Activated CD8-positive, alpha-beta memory T cell treated with anti-CD3 and anti-CD28 coated beads for 1 hour (primary cell): ENCODE measurements at places on chromosomes 6 and 20.

DNA sequence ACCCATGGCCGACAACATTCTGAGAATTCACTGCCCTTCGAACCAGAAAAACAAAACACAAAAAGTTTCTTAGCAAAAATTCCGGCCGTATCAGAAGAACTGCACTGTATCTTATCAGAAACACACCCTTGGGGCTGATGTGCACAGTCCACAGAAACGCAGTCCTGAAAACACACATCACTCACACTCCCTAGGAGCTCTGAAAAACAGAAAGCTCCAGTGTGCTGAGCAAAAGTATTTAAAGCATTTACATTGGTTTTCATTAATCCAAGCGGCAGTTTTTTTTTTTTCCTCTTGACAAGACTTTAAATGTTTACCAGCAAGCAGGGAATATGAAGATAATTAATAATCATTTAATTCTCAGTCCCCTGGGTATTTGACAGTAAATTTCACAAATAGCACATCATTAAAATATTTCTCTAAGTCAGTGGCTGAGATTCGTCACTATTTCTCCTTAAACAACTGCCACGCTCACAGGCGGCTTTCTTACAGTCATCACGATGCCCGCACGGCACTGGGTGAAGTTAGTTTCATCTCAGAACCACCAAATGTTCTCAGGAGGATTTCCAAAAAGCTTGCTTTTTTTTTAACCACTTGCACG lies 13.3 kb downstream of the NFATC2 start:
- DNase-seq: no peak

- DNase-seq: peak; percentile 41
Measured at GRCh38 chr20:17536944-17537444, 5.8 kb upstream of the BFSP1 start.

DNA sequence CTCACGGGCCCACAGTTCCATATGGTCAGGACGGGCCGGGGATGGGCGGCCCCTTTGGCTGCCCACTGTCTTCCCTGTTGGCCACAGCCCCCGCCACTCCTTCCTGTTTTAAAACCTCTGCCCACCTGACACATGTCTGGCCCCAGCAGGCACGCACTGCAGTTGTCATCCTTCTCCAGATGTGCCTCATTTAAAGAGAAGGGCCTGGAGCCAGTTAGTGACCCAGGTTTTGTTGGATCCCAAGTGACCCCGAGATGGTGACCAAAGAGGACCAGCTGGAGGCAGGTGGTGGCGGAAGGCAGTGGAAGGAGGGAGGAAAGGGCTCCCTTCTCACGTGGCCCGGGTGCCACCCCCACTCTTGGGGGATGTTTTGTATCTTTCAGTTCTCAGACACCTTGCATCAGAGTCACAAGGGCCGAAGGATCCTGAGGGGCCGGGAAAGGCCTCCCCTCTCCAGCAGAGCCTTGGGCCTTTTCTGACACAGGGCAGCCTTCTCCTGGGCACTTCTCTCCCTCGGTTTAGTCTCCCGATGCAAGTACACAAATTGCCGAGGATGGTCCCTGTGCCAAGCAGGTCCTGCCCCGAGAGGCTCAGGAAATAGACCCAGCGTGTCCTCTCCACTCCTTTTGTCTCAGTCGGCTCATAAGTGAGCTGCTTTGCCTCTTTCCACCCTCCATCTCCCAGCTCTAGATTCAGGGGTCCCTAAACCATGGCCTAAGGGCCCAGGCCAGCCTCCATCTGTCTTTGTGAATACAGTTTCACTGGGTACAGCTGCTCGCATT lies 117.6 kb downstream of the SULF2 start:
- no peak for DNase-seq

DNA sequence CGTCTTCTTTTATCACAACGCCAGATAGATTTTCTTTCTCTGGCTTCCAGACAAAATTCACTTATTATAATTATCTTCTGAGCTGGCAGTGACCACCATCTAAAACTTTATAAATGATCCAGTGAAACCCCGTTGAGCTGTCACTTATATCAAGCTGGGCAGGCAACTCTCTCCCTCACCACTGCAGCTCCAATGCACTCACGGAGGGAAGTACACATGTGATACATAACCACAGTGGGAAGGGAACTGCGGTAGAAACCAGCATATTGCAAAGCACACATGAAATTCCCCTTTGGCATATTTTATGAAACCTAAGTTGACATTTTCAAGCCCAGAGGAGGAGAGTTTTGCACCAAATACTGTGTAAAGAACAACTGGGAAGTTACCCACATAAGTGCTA lies 536.9 kb downstream of the HACE1 start:
- no peak for DNase-seq

GRCh38 chr6:33726696-33727095 lies 15.2 kb upstream of the UQCC2 start:
- no peak for DNase-seq

DNA sequence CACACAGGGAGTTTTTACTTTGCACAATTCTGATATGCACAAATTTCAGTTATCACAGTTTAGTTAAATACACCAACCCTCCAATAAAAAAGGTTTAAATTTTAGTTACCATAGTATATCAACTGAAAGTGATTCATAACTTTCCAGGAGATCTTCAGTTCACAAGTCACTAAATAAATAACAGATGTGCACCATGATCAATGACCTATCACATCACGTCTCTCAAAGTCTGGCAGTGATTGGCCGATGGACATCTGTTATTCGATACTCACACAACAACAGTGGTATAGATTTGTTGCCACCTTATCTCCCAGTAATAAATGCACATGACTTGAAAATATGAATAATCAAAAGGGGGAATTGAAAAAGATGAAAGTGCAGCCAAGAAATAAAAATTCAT lies 66.8 kb upstream of the PTCHD4 start:
- DNase-seq: no peak

GRCh38 chr6:56534680-56535419 lies 107.8 kb downstream of the DST start:
- no peak for DNase-seq

DNA sequence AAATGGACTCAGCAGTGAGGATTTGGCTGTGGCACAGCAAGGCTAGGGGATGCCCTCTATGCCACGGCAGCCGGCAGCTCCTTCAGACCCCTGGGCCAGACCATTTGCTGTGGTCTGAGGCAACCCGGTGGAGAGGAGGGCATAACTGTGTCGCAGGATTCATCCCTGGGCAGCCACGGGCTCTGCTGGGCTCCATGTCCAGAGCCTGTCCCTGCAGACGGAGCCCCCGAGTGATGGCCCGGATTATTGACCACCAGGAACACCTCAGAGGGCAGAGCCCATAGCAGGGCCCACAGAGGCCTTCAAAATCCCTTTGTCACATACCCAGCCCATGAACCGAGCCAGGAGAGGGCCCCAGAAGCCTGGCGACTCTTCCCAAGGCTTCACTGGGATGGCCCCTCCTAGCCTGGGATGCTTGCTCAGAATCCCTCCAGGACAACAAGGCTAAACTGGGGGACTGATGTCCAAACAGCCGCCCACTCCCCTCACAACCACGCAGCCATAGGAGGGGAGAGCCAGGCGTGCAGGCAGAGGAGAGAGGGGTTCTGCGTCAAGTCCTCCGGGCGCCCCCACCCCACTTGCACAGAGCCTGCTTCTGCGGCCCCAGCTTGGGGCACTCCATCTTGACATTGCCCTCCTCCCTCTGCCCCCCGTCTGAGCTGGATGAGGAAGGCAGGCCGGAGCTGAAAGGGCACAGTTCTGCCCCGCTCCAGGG lies 68.2 kb upstream of the AFDN start:
- no peak for DNase-seq

DNA sequence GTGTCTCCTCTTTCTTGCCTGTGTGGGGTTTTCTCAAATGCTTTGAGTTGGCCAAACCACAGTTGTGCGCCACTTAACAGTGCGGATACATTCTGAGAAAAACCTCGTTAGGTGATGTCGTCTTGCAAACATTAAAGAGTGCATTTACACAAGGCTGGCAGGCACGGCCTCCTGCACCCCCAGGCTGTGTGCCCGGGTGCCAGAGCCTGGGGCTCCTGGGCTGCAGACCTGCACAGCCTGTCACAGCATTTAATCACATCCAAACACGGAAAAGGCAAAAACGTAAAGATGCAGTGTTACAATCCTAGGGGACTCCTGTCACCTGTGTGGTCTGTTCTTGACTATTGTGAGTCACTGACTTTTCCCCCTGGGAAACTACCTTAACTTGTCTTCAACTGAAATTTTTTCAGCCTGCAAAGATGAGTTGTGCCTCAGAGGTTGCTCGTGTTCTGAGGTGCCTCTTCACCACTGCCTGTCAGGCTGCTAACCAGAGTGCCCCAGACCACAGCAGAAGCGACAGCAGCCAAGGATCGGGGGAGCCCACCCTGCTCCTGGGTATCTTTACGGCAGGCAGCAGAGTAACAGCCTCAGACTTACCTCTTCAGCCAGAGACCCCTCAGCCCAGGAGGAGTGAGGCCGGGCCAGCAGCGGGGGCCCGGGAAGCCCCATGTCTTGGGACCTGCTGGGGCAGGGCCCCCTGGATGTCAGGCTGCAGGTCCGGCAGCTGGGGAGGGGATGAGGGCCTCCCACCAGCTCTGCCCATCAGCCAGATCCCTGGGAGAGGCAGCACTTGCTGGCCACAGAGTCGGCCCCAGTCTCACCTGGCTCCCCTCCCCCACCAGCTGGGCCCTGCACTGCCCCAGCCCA lies 683 bp upstream of the C20orf204 start:
- DNase-seq: no peak

DNA sequence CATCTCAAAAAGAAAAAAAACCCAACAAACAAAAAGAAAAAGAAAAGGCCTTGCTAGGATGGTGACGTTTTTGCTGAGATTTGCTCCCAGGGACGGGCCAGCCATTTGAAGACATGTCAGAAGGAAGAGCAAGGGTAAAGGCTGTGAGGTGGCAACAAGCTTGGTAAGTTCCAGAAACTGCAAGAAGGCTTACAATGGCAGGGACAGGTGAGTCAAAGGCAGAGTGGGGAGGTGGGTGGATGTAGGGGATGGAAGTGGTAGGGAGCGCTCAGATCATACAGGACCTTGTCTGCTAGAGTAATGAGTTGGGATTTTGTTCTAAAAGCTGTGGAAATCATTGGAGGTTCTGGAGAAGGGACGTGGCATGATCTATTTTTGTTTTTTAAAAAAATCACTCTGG lies 4.3 kb downstream of the KIF3B start:
- DNase-seq: no peak

- no peak for DNase-seq
Measured at GRCh38 chr6:133948472-133948871, 4.6 kb upstream of the TBPL1 start.

DNA sequence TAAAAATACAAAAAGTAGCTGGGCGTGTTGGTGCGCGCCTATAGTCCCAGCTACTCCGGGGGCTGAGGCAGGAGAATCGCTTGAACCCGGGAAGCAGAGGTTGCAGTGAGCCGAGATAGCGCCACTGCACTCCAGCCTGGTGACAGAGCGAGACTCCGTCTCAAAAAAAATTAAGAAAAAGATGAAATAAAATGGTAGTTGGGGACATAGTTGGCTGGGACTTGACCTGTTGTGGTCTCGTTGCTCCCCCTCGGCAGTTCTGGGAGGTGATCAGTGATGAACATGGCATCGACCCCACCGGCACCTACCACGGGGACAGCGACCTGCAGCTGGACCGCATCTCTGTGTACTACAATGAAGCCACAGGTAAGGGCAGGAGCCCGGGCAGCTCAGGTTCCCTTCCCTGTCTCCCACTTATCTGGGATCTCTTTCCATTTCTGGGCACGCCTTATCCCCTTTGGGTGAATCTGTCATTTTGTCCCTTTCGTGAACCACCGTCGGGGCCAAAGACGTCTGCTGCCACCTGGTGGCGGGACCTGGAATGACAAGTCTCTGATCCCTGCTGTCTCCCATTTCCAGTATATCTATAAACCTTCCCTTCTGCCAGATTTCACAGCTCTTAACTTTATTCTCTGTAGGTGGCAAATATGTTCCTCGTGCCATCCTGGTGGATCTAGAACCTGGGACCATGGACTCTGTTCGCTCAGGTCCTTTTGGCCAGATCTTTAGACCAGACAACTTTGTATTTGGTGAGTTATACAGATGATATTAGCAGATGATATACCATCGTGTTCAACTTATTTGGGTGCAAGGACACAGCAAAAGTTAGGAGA lies 2.3 kb downstream of the TUBB start:
- DNase-seq: peak; percentile 76

- DNase-seq: no peak
Measured at GRCh38 chr6:73505142-73505541, 15.7 kb downstream of the EEF1A1 start.

DNA sequence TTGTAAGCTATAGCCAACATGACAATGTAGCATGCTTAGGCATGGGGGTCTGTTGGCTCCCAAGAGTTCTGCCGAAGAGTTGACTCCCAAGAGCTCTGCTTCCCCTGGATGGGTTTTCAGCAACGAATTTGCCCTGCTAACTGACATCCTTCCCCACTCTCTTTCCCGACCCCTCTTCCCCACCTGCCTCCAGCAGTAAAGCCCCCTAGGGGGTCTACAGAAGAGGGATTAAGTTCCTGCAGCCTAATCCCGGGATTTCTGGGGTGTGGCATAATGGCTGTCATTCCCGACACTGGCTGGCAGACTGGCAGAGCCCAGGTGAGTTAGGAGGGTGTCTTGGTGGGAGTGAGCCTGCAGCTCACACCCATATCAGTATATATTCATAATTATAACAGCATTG lies 121.0 kb upstream of the ZNF184 start:
- no peak for DNase-seq

DNA sequence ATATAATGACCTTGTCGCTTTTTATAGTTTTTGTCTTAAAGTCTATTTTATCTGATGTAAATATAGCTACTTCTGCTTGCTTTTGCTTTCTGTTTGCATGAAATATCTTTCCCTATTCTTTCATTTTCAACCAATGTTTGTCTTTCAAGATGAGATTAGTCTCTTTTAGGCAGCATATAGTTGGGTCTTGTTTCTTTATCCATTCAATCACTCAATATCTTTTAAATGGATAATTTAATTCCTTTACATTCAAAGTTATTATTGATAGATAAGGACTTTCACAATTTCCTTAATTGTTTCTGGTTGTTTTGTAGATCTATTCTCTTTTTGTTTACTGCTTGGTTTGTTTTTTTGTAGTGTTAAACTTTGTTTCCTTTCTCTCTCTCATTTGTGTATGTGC lies 43.5 kb upstream of the TPD52L1 start:
- DNase-seq: no peak

- no peak for DNase-seq
Measured at GRCh38 chr6:45959534-45960145, 56.0 kb downstream of the CLIC5 start.

DNA sequence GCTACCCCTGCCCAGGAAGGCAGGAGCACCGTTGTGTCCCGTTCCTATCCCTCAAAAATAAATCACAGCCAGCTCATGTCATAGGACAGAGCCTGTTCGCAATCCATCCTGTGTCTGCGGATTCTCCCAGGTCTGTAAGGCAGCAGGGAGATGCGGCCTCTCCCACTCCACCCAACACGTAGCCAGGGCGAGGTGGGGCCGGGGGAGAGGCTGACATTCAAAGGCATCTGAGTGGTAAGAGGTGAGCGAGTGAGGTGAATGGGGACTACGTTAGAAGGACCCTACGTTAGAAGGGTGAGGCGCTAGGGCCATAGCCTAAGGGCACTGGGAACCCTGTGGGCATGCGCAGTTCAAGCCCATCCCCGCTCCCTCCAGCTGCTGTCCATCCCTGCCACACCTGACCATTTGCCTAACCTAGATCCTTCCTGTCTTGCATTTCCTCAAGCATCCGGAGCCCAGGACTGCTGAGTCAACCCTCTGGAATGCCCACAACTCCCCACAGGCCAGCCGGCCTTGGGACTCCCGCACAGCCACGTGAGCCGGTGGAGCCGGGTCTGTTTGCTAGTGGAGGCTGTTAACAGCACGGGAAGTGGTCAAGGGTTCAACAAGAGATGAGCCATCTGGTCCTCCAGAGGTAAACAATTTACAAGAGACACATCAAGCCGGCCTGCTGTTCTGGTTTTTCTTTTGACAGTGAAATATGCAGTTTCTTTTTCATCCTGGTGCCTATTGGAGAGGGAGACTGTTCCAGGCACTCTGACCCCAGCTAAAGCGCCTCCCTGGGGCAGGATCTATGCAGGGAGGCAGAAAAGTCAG lies 45.9 kb downstream of the RIPOR3 start:
- DNase-seq: no peak
